ENCODE measurements at places on chromosomes 12 and 14.

GRCh38 chr12:62471734-62472133, 5.1 kb downstream of the MON2 start:
- no peak for DNase-seq
- H3K36me3 ChIP-seq = peaks cover 13% of the 10 kb centered on the region
- H3K4me1 ChIP-seq = peaks cover 20% of the 10 kb centered on the region
- H3K4me3 ChIP-seq = no peak overlapping the region

DNA sequence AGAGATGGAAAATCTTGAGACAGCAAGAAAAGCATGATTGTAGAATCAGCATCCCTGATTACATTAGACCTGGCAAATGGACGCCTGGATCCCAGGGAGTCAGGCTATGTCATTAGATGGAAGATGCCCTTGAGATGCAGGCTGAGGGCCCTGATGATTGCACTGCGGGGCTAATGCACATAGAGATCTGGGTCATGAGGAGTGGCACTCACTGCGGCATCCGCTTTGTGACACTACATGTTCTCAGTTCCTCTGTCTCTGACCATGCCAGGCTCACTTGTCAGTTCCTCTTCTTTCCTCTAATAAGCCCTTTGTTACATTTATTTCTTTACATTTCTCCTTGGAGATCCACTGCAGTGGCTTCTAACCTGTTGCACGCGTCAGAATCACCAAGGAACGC, 70.1 kb upstream of the GPATCH2L start:
- no peaks in the 10 kb centered on the region for H3K4me1 ChIP-seq
- no peak for DNase-seq
- no peak overlapping the region for H3K27ac ChIP-seq
- no peak overlapping the region for H3K4me3 ChIP-seq

GRCh38 chr12:120810021-120810420, 84.4 kb downstream of the ACADS start:
- H3K4me1 ChIP-seq = peaks cover 20% of the 10 kb centered on the region
- no peak overlapping the region for H3K4me3 ChIP-seq
- DNase-seq = no peak
- H3K27ac ChIP-seq = no peak overlapping the region

- H3K36me3 ChIP-seq = no peaks in the 10 kb centered on the region
- H3K4me3 ChIP-seq = no peak overlapping the region
- no peak overlapping the region for H3K27ac ChIP-seq
- peaks cover 4% of the 10 kb centered on the region for H3K27me3 ChIP-seq
- no peak for DNase-seq
- H3K4me1 ChIP-seq = peaks cover 10% of the 10 kb centered on the region
Observed at GRCh38 chr12:168763-169525, 45.0 kb downstream of the SLC6A12 start.

- H3K27ac ChIP-seq = no peak overlapping the region
- H3K36me3 ChIP-seq = no peaks in the 10 kb centered on the region
- no peak for DNase-seq
- H3K4me1 ChIP-seq = no peaks in the 10 kb centered on the region
- no peak overlapping the region for H3K4me3 ChIP-seq
Observed at GRCh38 chr14:82182646-82183045, 649.0 kb upstream of the SEL1L start.

DNA sequence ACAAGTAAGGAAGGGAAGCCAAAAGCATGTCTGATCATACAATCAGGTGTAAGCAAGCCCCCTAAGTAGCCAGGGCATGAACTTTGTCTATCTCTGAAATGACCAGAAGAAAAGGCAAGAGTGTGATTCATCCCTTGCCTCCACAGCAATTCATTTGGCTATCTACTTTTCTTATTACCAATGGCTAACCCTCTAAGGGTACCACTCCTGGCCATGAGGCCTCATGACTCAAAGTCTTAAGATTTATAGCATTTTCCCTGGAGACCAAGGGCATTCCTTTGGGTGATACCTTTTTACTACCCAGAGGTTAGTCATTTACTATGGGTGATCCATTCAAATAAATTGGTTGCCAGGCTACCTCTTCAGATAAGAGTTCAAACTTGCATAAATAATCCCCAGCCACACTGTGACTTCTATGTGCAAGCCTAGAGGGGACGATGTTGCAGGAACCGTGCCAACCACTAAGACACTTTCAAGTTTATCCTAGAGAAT, 1.5 kb upstream of the LGALS3 start:
- no peak overlapping the region for H3K27ac ChIP-seq
- no peak for DNase-seq
- H3K4me1 ChIP-seq = peaks cover 6% of the 10 kb centered on the region
- H3K27me3 ChIP-seq = peaks cover 22% of the 10 kb centered on the region

DNA sequence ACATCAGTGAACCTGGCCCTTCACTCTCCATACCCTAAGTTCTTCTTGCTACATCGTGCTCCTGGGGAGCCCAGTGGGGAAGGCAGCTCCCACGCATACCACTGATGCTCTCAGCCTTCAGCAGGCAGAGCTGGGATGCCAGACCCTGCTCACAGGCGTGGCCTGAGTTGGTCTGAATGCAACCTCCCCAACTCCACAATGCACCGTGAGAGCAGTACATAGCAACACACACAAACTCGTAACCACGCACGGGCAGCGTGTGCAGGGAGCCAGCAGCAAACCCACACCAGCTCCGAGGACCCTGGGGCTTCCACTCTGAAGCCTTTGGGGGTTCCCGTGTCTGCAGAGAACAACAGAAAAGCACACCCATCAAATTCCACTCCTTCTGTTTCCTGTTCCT, 37.3 kb downstream of the ANO2 start:
- no peak overlapping the region for H3K27ac ChIP-seq
- no peaks in the 10 kb centered on the region for H3K4me1 ChIP-seq
- no peak overlapping the region for H3K4me3 ChIP-seq
- peaks cover 12% of the 10 kb centered on the region for H3K27me3 ChIP-seq
- DNase-seq = no peak

GRCh38 chr12:108033090-108033489, 96.0 kb upstream of the WSCD2 start:
- DNase-seq = no peak
- no peaks in the 10 kb centered on the region for H3K36me3 ChIP-seq
- no peak overlapping the region for H3K4me3 ChIP-seq
- H3K4me1 ChIP-seq = no peaks in the 10 kb centered on the region

GRCh38 chr14:93859957-93860356, 67.2 kb upstream of the FAM181A start:
- no peak overlapping the region for H3K4me3 ChIP-seq
- H3K27ac ChIP-seq = no peak overlapping the region
- H3K4me1 ChIP-seq = no peaks in the 10 kb centered on the region
- no peaks in the 10 kb centered on the region for H3K36me3 ChIP-seq
- DNase-seq = no peak
- peaks cover 17% of the 10 kb centered on the region for H3K27me3 ChIP-seq

GRCh38 chr12:12486661-12487240, 75.9 kb downstream of the DUSP16 start:
- H3K36me3 ChIP-seq = peaks cover 49% of the 10 kb centered on the region
- DNase-seq = no peak
- peak overlapping the region; percentile 80 for H3K27ac ChIP-seq
- no peak overlapping the region for H3K4me3 ChIP-seq

DNA sequence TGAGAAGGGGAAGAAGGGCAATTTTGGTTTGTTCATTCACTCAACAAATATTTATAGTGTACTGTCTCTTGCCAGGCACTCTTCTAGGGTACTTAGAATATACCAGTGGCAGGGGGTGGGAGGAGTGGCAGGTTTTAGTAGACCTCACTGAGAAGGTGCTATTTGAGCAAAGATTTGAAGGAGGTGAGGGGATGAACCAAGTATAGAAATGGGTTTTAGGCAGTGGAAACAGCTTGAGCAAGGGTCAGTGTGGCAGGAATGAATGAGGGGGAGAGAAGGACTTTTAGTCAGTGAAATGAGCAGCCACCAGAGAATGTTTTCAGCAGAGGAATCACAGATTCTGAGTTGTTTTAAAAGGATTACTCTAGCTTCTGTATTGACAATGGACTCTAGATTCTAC, 2.3 kb downstream of the PRIM1 start:
- no peak for DNase-seq
- no peaks in the 10 kb centered on the region for H3K27me3 ChIP-seq
- peaks cover 30% of the 10 kb centered on the region for H3K4me1 ChIP-seq
- H3K27ac ChIP-seq = peak overlapping the region; percentile 88

DNA sequence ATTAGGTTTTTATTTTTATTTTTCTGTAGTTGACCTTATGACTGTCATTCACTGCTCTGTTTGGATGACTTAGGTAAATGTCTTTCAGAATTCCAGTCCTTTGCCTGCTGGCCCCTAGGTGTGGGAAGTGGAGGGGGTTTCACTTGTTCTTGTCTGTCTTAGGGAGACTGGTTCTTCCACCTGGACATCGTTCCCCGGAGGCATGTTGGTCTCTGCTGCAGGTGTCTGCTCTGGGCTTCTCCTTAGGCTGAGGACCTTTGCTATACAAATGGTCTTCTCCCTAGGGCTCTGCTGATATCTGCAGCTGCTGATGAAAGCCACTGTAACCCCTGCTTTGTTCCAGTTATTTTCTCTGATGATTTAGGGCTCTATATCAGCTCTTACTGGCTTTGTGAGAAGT, 97.1 kb downstream of the OTOGL start:
- peaks cover 5% of the 10 kb centered on the region for H3K27me3 ChIP-seq
- H3K36me3 ChIP-seq = no peaks in the 10 kb centered on the region
- H3K27ac ChIP-seq = no peak overlapping the region
- no peaks in the 10 kb centered on the region for H3K4me1 ChIP-seq

DNA sequence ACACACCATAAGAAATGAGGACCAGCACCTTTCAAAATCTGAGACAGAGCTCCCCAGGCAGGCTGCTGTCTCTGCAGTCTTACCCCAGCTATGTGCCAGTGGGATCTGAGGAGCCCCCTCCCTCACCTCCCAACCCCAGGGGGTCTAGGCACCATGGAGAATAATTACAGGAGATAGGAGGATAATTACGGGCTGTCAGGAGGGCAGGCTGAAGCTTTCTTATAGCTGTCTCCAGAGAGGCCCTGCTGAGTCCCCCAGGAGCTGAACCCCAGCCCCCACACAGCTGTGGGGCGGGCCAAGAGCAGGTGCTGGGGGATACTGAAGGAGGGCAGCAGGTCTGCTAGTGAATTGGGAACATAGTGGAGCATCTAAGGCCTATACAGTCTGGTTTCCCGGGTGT, 6.8 kb downstream of the CPNE6 start:
- no peaks in the 10 kb centered on the region for H3K27me3 ChIP-seq
- DNase-seq = no peak
- H3K36me3 ChIP-seq = no peaks in the 10 kb centered on the region
- peaks cover 20% of the 10 kb centered on the region for H3K4me1 ChIP-seq
- H3K27ac ChIP-seq = no peak overlapping the region

DNA sequence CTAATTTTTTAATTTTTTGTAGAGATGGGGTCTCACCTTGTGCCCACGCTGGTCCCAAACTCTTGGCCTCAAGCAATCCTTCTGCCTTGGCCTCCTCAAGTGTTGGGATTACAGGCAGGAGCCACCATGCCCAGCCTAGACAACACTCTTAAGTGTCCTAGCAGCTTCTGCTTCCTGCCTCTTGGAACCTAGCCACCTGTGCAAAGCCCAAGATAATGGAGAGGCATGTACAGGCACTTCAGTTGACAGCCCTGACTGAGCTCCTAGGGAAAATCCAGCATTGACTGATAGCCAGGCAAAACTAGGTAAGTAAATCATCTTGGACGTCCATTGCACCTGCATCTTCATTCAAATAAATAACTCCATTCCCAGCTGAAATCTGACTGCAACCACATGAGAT, 15.5 kb downstream of the COX14 start:
- peaks cover 12% of the 10 kb centered on the region for H3K4me1 ChIP-seq
- H3K27me3 ChIP-seq = no peaks in the 10 kb centered on the region
- H3K27ac ChIP-seq = peak overlapping the region; percentile 29
- H3K36me3 ChIP-seq = peaks cover 43% of the 10 kb centered on the region

GRCh38 chr12:67208281-67209067, 60.7 kb upstream of the CAND1 start:
- no peaks in the 10 kb centered on the region for H3K4me1 ChIP-seq
- peaks cover 22% of the 10 kb centered on the region for H3K27me3 ChIP-seq
- no peak overlapping the region for H3K4me3 ChIP-seq
- no peaks in the 10 kb centered on the region for H3K36me3 ChIP-seq
- DNase-seq = no peak

DNA sequence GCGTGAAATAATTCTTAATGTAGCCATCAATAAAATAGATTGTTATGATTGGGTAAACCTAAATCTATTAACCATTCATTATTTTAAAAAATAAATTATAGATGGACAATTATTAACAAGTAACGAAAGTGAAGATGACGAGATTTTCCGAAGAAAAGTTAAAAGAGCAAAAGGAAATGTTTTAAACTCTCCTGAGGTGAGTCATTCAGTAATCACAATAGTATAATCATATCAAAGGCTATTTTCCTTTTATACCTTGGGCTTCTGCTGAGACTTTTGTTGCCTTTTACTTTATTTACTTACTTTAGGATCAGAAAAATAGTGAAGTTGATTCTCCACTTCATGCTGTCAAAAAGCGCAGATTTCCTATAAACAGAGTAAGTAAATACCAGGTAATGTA, 45.6 kb downstream of the FANCM start:
- DNase-seq = no peak
- no peak overlapping the region for H3K4me3 ChIP-seq
- no peak overlapping the region for H3K27ac ChIP-seq
- no peaks in the 10 kb centered on the region for H3K27me3 ChIP-seq
- H3K36me3 ChIP-seq = peaks cover 4% of the 10 kb centered on the region

DNA sequence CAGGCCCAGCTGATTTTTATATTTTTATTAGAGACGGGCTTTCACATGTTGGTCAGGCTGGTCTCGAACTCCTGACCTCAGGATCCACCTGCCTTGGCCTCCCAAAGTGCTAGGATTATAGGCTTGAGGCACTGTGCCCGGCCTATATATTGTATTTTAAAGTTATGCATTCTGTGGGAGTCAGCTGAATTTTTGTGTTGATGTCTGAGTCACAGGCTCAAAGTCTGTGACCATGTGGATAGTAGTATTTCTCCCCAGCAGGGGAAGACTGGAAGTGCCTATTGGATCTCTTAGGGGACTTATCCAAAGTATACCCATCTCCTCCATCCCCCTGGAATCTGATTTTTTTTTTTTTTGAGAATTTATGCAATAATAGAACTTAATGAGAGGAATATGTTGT, 43.8 kb upstream of the ATF1 start:
- no peaks in the 10 kb centered on the region for H3K4me1 ChIP-seq
- no peaks in the 10 kb centered on the region for H3K27me3 ChIP-seq
- no peak overlapping the region for H3K27ac ChIP-seq

DNA sequence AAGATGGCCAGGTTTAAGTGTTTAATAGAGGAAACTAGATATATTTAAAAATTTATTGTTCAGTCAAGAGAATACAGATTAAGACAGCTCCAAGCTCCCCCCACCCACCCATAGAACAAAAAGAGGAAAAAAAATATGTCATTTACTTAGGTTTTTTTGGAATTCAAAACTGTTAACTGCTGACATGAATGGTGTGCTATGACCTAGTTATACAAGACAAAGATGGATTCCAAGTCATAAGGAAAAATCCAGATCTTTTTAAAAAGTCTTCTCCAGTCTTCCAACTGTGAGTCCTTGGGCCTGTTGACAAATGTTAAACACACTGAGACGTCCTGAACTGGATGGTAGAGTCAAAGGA, 1.3 kb upstream of the SETD1B start:
- peak overlapping the region; percentile 88 for H3K4me3 ChIP-seq
- H3K36me3 ChIP-seq = peaks cover 40% of the 10 kb centered on the region

GRCh38 chr12:68169213-68169889, 9.8 kb upstream of the IFNG start:
- H3K4me3 ChIP-seq = no peak overlapping the region
- no peak overlapping the region for H3K27ac ChIP-seq
- no peaks in the 10 kb centered on the region for H3K27me3 ChIP-seq
- H3K4me1 ChIP-seq = peaks cover 27% of the 10 kb centered on the region
- no peak for DNase-seq
- no peaks in the 10 kb centered on the region for H3K36me3 ChIP-seq

- H3K27me3 ChIP-seq = no peaks in the 10 kb centered on the region
- H3K4me1 ChIP-seq = peaks cover 4% of the 10 kb centered on the region
- DNase-seq = no peak
- peaks cover 10% of the 10 kb centered on the region for H3K36me3 ChIP-seq
Observed at GRCh38 chr12:67333649-67334048, 64.5 kb downstream of the CAND1 start.

Measured in activated CD4-positive, alpha-beta T cell treated with anti-CD3 and anti-CD28 coated beads for 36 hours (primary cell).